ENCODE measurements at places on chromosomes 1 and 21.

DNA sequence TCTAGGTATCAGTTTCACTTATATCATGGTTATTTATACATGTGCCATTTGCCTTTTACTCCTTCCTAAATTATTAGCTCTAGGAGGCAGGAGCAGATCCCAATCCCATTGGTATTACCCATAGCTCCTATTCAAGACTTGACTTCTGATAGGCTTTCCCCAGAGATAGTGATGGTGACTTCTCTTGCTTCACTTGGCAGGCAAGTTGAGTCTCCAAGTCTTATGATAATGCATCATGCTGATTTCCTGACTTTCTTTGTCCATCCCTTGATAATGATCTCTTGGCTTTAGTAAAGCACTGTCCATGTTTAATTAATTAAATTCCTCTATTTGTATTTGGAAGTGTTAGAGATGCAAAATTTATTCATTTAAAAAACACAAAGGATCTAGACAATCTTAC lies 253.5 kb upstream of the ADAMTS5 start:
- no peak for DNase-seq

DNA sequence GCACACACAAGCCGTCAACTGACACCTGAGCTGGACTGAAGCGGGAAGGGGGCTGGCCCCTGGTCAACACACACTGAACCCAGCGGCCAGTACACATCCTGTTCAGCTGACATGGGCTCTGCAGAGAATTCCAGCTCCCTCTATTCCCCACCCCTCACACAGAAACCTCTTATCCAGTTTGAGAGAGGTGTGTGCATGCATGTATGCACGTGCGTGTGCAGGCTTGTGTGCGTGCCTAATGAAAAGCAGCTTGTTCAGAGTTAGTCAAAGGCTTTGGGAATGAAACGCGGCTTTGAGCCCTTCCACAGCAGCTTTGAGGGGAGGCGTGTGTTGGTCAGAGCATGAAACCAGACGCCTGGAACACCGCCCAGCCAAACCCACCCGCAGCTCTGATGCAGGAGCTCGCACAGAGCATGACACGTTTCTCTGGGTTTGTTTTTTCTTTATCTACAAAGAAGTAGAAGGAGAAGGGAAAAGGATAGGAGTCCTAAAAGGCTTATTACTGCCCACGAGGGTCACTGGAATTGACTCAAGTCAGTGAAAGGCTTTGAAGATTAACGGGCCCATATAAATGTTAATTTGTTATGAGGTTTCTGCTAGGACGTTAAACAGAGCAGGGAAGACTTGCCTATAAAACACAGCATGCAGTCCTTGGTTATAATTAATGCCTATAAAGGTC lies 184.2 kb downstream of the ETS2 start:
- peak; percentile 58 for DNase-seq

- no peak for DNase-seq
Observed at GRCh38 chr1:244075247-244075722, 24.2 kb downstream of the ZBTB18 start.

- no peak for DNase-seq
Observed at GRCh38 chr21:15134701-15135470, 70.1 kb upstream of the NRIP1 start.

DNA sequence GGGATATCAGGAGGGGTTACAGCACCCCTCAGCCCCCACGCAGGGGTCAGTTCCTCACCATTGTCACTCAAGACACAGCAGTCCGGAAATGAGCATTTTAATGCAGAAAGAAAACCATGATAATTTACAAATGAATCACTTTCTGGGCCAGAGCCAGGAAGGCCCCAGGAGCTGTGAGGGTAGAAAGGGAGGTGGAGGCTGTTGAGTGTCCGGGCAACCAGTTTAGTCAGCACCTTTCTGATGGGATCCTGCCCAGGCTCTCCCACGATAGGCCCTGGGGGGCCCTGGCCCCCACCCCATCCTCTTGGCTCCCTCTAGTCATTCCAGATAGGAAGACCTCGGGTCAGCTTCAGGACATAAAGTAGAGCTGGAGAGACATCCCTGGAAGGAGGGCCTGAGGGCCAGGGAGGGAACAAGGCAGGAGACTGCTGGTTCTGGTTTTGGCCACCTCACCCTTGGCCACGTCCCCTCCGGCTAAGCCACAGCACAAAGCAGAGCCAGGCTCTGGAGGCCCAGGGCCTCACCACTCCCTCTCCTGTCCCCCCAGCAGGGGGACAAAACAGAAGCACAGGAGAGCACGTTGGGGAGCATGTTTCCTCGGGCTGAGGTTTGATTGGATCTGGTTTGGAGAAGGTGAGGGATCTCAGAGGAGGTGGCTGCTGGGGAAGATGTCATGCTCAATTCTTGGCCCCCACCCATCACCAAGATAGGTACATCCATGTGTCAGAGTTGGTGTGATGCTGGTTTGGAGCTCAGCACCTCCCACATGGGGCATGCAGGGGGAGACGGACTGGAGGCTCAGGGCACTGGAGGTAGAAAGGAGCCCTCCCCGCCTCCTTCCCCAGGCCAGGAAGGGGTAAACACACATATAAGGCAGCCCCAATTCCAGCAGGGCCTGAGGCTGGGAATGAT lies 20.6 kb downstream of the ETNK2 start:
- no peak for DNase-seq

DNA sequence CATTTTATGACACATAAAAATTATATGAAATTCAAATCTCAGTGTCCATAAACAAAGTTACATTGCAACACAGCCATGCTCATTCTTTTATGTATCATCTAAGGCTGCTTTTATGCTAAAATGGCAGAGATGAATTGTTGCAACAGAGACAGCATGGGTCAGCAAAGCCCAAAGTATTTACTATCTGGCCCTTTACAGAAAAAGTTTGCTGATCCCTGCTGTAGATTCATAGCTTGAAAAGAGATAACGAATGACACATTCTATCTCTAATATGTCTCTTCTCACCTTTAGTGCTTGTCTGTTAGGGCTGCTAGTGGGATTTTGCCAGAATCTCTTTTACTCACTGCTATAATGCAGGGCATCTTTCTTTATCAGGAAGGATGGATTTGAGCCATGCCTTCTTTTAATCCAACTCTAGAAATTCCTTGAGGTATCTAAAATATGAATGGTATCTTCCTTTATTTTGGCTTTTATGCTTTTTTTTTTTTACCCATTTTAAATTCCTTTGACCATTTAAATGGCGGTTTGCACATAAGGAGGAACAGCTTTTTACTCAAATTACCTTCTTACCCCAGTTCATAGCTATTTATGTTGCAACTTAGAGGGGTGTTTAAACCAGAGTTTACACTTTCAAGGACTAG lies 598.2 kb downstream of the PLPP3 start:
- no peak for DNase-seq

GRCh38 chr1:206808615-206809014 lies 36.3 kb upstream of the IL10 start:
- DNase-seq, result no peak

- DNase-seq, result no peak
Observed at GRCh38 chr1:203913073-203913521, 51.7 kb downstream of the SNRPE start.

DNA sequence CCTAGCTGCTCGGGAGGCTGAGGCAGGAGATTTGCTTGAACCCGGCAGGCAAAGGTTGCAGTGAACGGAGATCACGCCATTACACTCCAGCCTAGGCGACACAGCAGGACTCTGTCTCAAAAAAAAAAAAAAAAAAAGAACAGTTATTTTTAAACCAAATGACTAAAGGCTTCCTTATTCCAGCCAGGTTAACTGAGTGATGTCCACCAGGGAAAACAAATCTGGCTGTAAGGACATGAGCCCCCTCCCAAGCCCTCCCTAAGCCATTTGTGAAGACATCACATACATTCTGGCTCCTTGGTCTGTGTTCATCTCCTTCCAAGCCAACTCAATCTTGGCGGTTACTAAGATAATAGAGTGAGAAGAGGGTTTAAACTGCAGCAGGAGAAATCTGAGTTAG lies 8.2 kb downstream of the TMCC2 start:
- DNase-seq, result no peak

DNA sequence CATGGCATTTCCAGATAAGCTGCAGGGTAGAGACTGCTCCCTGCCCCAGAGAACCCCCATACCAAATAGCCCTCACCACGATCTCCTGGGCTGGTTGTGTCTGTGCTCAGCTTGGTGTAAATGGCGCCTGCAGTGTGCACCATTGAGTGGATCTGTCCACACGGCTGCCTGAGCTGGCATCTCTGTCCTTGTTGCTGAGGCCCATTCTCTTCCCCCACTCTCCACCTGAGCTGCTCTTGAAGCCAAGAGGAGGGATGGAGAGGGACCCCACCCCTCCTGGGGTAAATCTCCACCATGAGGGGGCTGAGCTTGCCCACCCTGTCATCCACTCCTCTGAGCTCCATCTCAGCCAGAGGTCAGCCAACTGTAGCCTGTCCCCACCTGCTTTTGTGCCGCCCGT lies 18.0 kb upstream of the ZNF678 start:
- no peak for DNase-seq

- DNase-seq, result no peak
Observed at GRCh38 chr1:78797108-78797781, 147.6 kb downstream of the IFI44 start.

DNA sequence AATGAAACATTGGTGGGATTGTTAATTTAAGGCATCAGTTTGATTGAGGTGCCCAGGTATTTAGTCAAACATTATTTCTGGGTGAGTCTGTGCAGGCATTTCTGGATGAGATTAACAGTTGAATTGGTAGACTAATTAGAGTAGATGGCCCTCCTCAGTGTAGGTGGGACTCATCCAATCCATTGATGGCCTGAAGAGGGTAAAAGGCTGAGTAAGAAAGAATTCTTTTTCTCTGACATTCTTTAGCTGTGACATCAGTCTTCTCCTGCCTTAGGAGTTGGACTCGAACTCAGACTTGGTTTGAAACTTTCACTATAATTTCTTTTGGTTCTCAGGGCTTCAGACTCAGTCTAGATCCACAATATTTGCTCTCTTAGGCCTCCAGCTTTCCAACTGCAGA lies 59.6 kb upstream of the ADAMTS5 start:
- no peak for DNase-seq

DNA sequence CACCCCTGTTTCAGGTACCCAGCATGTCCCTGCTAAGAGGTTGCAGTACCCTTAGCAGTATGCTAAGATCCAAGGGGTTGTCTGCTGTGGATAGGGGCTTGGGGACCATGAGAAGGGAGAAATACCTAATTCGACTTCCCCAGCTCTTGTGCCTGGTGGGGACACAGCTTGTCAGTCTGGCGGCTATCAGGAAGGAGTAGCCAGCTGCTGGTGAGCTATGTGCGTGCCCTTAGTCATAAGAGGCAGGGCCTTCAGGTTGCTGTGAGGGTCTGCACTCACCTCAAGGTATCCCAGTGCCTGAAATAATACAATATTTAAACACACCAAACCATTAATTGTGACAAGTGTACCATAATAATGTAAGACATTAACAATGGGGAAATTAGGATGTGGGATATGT lies 205.1 kb upstream of the SGIP1 start:
- DNase-seq, result no peak

DNA sequence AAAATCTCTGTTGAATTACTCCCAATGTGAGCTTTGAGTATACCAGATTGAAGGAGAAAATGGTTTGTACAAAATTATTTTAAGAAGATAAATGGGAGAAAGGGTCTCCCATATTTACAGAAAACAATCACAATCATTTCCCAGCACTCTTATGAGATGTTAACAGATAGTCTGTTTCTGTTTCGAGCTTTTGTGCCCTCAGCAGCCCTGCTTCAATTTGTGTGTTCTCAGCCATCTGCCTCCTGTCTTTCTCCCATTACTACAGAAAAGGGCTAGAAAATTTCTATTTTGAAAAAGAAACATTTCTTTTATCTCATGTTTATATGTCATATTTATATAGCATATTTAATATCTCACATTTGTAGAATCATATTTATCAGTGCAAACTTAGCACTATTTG lies 498.4 kb downstream of the TTLL7 start:
- DNase-seq, result peak; percentile 91

DNA sequence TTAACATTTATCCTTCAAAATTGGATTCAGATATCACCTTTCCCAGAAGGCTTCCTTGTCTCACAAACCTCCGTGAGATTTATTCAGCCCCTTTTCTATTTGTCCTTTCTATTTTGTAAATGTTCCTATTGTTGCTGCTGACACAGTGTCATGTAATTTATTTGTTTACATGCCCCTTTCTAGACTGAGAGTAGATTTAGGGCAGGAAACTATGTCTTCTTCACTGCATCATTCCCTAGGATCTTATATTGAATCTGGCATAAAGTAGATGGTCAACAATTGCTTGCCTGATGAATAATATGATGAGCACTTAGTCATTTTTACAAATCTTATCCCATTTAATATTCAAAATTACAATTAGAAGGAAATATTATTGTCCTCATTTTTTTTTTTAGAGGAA lies 8.1 kb upstream of the CNN3 start:
- no peak for DNase-seq

DNA sequence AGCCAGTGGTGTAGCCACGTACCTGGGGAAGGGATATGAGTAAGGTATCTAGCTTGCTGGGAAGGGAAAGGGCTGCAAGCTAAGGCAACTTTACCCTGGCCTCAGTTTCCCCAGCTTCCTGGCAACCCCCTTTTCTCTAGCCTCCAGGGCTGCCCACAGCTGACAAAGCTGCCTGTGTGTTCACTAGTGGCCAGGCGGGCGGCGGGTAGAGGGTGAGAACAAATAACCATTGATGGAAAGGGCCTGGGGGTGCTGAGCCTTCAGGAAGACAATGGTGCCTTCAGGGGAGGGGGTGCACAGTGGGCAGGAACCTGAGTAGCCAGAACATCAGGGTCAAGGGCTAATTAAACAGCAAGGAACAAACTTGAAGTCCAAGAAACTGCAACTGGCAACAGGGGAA lies 6.1 kb downstream of the CERS2 start:
- no peak for DNase-seq

DNA sequence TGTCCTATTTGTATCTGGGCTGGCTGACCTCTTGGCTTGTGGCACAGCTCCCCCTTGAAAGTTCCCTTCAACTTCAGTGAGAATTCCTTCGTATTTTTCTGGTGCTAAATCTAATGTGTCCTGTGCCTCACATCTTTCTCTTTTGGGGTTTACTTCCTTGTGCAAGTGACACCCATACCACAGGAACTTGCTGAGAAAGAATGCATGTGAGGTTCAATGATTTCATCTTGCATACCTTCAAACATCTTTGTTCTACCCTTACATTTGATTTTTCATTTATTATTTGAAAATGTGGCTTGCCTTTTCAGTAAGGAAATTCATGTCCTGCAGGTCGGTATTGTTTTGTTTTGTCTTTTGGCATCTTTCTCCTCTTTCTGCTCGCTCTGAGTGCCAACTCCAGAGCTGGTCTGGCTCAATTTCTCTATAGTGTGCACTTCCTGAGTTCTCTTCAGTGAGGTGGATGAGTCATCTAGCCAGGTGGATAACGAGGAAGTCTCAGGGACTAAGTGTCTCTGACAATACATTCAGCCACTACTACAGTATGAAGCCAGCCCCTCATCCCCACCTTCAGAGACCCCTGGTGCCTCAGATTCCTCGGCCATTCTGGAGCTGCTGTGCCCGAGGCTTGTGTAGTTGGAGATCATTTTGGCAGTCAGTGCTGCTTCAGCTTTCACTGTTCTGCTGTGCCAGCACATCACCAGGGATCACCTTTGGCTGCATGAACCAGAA lies 59.5 kb downstream of the RIPK4 start:
- DNase-seq, result no peak

GRCh38 chr1:156993426-156994147 lies 52.0 kb downstream of the ARHGEF11 start:
- no peak for DNase-seq

- no peak for DNase-seq
Observed at GRCh38 chr1:25484533-25484932, 53.8 kb downstream of the MACO1 start.

Measured in SK-N-DZ (cell line).